Amniotic epithelial cell (primary cell): ENCODE measurements at places on chromosomes 11 and 22.

DNA sequence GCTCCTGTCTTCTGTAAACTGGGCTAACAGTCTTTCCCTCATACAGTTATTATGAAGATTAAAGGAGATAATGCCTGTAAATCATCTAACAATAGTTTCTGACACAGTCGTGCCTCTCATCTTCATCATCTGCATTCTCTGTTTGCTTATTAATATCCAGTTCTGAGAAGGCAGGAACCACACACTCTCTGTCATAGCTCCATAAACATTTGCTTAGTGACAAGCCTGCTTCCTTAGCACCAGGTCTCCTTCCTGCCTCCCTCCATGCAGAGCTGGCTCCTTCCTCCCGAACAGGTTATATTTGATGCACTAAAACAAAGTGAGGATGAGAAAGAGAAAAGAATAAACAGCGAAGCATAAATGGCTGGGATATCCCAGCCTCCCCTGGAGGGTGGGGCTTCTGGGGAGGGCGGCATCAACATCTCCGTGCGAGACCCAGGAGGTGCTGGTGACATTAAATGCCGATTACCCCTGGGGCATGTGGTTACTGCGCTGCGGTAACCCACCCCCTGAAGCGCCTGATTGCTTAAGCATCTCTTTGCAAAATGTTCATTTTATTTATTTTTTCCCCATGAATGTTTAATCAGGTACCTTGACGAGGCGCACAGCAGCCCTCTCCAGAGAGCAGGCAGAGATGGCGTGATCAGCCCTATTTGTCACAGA, 404.9 kb downstream of the NXPE2 start:
- no peak for DNase-seq

DNA sequence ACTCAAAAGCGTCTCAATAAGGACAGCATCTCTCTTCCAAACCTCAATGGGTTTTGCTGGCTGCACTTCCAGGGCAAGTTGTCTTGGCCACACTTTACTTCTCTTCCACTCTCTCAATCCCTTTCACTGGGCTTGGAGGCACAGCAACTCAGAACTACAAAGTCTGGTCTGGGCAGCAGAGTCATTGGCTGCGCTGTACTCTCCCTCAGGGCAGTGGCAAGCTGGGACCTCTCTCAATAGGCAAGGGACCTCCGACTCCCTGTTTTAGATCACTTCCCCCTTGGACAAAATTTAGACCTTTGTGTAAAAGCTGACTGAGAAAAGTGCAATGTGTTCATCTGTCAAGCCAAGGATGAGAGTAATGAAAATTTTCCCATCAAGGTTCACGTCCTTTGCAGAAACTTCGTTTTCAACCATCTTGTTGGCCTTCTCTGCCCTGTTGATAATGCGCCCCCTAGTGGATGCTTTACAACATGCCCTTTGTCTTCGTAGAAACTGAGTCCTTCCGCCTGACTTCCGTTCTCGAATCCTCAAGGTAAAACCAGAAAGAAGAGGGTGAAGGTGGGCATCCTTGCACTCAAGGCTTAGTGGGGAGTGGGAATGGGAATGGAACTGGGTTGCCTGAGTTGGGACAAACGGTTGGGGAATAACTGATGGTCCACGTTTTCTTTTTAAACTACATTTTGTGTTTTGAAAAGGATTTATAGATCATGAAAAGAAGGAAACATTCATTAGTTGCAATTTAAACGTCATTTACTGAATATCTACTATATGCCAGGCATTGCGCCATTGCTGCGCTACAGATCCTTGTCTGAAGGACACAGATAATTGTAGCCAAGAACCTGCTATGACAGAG, 99.1 kb downstream of the CD44 start:
- peak; percentile 82 for DNase-seq

DNA sequence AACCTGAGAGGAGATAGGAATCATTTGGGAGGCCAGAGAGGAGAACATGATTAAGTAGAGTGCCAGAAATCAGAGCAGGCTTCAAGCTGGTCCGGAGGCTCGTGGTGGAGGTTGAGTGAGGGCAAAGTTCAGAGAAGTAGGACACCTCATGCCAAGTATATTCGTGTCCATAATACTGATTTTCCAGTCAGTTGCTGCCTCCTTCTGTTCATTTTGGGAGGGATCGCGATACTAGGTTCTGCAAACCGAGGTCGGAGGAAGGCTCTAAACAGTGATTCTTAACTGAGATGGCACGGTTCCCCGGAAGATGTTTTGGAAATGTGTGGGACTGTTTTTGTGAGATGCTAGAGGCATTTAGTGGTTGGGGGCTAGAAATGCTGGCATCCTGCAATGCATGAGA, 13.6 kb upstream of the CD3E start:
- DNase-seq = peak; percentile 8

GRCh38 chr11:18707811-18708340, 9.3 kb downstream of the TMEM86A start:
- no peak for DNase-seq
